ENCODE measurements at places on chromosomes 1 and 21. TPM values are rescaled to one million over a fixed set of nuclear protein-coding genes. Genes with fewer than 3 reads are reported as not detected.

Gene CORT
- 0.43 TPM for total RNA-seq

Gene TAL1
- 0.91 TPM for total RNA-seq

Gene ATP6V1G3
- total RNA-seq, result not detected

Gene C8A
- not detected for total RNA-seq

Gene UMODL1
- total RNA-seq, result 0.03 TPM

Gene HSD3B2
- total RNA-seq, result not detected

Gene KRTAP7-1
- not detected for total RNA-seq

Gene LRRIQ3
- total RNA-seq, result 0.46 TPM

Gene GPN2
- total RNA-seq, result 15.6 TPM

Gene POTED
- not detected for total RNA-seq

Gene CRYAA
- total RNA-seq, result not detected

Gene HSPB7
- total RNA-seq, result 45.2 TPM

Gene ZDHHC18
- 7.9 TPM for total RNA-seq

Gene TFF1
- not detected for total RNA-seq

Gene RCSD1
- 0.13 TPM for total RNA-seq

Gene PTCH2
- 0.33 TPM for total RNA-seq

Gene PADI1
- total RNA-seq, result 0.07 TPM

Gene GBP6
- total RNA-seq, result not detected

Gene FCRL4
- total RNA-seq, result not detected

Gene RGS18
- total RNA-seq, result 0.07 TPM

Gene EPHA10
- total RNA-seq, result not detected

Gene DNAJC28
- 0.96 TPM for total RNA-seq

Gene GPATCH4
- 8.7 TPM for total RNA-seq

Gene PTGS2
- 59.8 TPM for total RNA-seq

Gene FCRL6
- not detected for total RNA-seq

Gene WDR64
- not detected for total RNA-seq

Gene ARID1A
- 29.0 TPM for total RNA-seq

Gene CRYZ
- 46.7 TPM for total RNA-seq

Gene PSMD4
- total RNA-seq, result 174 TPM

Gene NASP
- total RNA-seq, result 23.1 TPM

Gene SHISAL2A
- not detected for total RNA-seq

Gene GJA8
- not detected for total RNA-seq

Gene KRTAP10-8
- not detected for total RNA-seq

Gene KHDC4
- 20.3 TPM for total RNA-seq

Gene PTPRC
- 0.39 TPM for total RNA-seq

Gene LRRN2
- total RNA-seq, result not detected

Gene DNALI1
- total RNA-seq, result 3.9 TPM

Gene INSRR
- total RNA-seq, result under 0.01 TPM

Gene ZBTB17
- total RNA-seq, result 34.9 TPM

Data from smooth muscle cell of the pulmonary artery (primary cell).